ENCODE measurements at places on chromosomes 2 and 18. TPM values are rescaled to one million over a fixed set of nuclear protein-coding genes. Genes with fewer than 3 reads are reported as not detected.

HES6 gene
- 23.2 TPM for total RNA-seq

NT5DC4 gene
- total RNA-seq: 0.07 TPM

SCYGR3 gene
- not detected for total RNA-seq

PXDN gene
- 109 TPM for total RNA-seq

PDE1A gene
- 0.21 TPM for total RNA-seq

COL4A4 gene
- total RNA-seq: 0.43 TPM

LYPD1 gene
- total RNA-seq: 0.14 TPM

EPB41L3 gene
- 0.68 TPM for total RNA-seq

GPR35 gene
- 0.85 TPM for total RNA-seq

NEU4 gene
- 0.07 TPM for total RNA-seq

CXCR4 gene
- not detected for total RNA-seq

AFF3 gene
- not detected for total RNA-seq

PRKAG3 gene
- total RNA-seq: not detected

BOK gene
- total RNA-seq: 26.1 TPM

SETBP1 gene
- total RNA-seq: 5.3 TPM

TSGA10 gene
- total RNA-seq: 8.6 TPM

KIF1A gene
- not detected for total RNA-seq

RUFY4 gene
- total RNA-seq: not detected

MYO3B gene
- 0.34 TPM for total RNA-seq

PTPN2 gene
- 58.4 TPM for total RNA-seq

ANO7 gene
- total RNA-seq: not detected

CNNM4 gene
- 13.0 TPM for total RNA-seq

TANC1 gene
- 34.5 TPM for total RNA-seq

TGOLN2 gene
- 72.2 TPM for total RNA-seq

PLEK gene
- not detected for total RNA-seq

CTLA4 gene
- total RNA-seq: not detected

PLEKHM3 gene
- total RNA-seq: 14.5 TPM

TUBA4B gene
- not detected for total RNA-seq

CASP10 gene
- total RNA-seq: 7.0 TPM

RTP5 gene
- total RNA-seq: not detected

RPL37A gene
- total RNA-seq: 1,679 TPM

CHRNG gene
- total RNA-seq: not detected

FAM237A gene
- not detected for total RNA-seq

DSC1 gene
- total RNA-seq: 0.68 TPM

UGT1A1 gene
- total RNA-seq: under 0.01 TPM

CDK5R2 gene
- 0.07 TPM for total RNA-seq

FHL2 gene
- total RNA-seq: 60.8 TPM

GALNT14 gene
- 22.5 TPM for total RNA-seq

NAT8 gene
- not detected for total RNA-seq

TLX2 gene
- not detected for total RNA-seq

STRN gene
- 27.0 TPM for total RNA-seq

CD8B gene
- total RNA-seq: not detected

TBR1 gene
- not detected for total RNA-seq

CENPA gene
- 0.07 TPM for total RNA-seq

CEBPZOS gene
- 17.4 TPM for total RNA-seq

FBXO41 gene
- 2.4 TPM for total RNA-seq

TRIM43 gene
- not detected for total RNA-seq

ABCA12 gene
- total RNA-seq: 27.8 TPM

DES gene
- not detected for total RNA-seq

WIPF1 gene
- 0.14 TPM for total RNA-seq

SYT4 gene
- not detected for total RNA-seq

TDRD15 gene
- not detected for total RNA-seq

UGT1A4 gene
- 1.8 TPM for total RNA-seq

Measured in nasal cavity respiratory epithelium epithelial cell of viscerocranial mucosa (primary cell).